Jurkat, Clone E6-1 (cell line): ENCODE measurements at places on chromosomes 4 and X.

- DNase-seq: no peak
Measured at GRCh38 chr4:122259849-122260248, 107.7 kb downstream of the BLTP1 start.

- no peak for DNase-seq
Measured at GRCh38 chr4:99961711-99962110, 11.6 kb upstream of the H2AZ1 start.

- DNase-seq: peak; percentile 59
Measured at GRCh38 chr4:55866973-55867574, 13.6 kb downstream of the EXOC1 start.

- DNase-seq: peak; percentile 29
Measured at GRCh38 chrX:18377796-18378195, 23.3 kb upstream of the SCML2 start.

- no peak for DNase-seq
Measured at GRCh38 chrX:100710816-100711215, 21.1 kb downstream of the SYTL4 start.

DNA sequence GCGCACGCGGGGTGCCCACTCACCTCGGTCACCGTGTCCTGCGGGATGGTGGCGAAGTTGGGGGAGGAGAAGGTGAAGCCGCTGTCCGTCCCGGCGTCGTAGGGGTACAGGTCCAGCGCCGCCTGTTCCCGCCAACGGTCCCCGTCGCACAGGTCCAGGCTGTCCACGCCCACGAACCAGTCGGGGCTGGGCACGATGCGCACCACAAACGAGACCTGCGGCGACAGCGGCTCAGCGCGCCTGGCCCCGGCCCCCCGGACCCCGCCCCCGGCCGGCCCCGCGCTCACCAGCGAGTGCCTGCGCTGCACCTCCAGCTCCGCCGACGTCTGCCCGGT is 1.4 kb downstream of the SPON2 start:
- DNase-seq: no peak

GRCh38 chr4:42302348-42302747 is 94.9 kb upstream of the SHISA3 start:
- no peak for DNase-seq

DNA sequence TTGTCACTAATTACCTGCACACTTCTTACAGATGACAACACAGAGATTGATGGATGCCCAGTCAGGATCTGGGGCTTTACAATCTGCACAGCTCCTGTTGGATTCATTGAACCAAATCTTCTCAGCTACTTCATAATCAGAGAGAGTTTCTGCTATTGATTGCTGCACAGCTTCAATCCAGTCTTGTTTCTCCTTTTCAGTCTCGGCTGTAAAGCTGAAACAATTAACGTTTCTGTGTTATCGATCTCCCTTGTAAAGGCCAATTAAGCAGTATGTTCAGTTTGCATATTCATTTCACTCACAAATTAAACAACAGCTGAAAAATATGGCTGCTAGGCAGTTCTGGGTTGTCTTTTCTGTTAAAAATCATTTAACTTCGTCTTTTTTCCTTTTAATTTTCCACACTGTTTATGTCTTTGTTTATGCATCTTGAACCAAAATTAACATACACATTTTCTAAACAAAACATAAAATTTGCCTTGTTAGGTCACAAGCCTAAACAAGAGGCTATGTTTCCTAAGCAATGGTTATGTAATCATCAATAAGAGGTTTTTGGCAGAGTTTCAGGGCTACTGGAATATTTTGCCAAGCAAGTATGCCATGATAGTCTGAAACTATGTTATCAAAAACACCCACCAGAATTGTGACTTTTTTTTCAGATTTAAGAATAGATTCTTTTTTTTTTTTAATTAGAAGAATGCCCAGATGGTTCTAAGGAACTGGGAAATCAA is 79.2 kb downstream of the ARAP2 start:
- DNase-seq: no peak

GRCh38 chr4:18056030-18056429 is 34.5 kb upstream of the LCORL start:
- peak; percentile 46 for DNase-seq

DNA sequence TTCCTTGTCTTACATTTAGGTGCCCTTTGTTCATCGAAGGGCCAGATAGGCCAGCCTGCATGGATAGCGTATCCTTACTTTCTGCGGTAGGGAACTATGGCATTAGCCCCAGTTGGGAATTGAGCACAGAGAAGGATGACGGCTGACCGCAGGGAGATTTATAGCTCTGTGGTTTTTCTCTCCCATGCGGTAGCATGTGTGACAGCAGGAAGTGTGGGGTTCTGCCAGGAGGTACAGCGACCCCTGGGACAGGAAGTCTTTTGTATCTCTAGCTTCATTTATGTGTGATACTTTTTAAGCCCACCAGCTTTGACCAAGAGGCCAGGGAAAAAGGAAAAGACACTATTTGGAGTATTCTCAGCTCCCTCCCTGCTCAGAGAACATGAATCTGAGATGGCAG is 33.1 kb downstream of the GAB3 start:
- DNase-seq: peak; percentile 82

GRCh38 chrX:31252133-31252532 is 180.3 kb upstream of the FTHL17 start:
- DNase-seq: no peak

DNA sequence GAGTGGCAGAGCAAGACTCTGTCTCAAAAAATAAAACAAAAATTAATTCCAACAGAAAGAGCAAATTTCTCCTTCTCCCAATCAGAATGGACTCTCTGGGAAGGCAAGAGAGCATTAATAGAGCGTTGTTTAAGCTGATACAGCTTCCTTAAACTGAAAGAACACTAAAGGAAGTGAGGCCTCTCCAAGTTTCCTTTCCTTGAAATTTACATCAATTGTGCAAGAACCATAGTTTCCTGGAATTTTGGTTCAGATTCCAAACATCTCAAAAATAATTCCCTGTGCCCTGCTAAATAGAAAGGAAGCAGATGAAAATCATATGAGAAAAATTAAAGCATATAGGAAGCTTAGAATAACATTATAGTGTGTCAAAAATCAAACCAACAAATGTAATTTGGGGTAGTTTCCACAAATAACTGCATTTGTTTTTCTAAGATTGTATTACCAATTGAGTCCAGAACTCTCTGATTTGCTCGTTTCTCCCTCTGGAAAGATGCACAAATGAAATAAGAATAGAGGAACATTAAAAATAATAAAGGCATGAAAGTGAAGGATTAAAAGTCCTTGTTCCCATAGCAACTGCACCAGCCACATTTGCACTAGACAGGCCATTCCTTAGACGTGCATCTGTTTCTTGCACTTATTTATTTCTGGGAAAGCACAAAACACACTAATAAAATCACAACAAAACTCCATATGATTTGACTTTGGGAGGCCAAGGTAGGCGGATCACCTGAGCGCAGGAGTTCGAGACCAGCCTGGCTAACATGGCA is 3.7 kb upstream of the FAM241A start:
- no peak for DNase-seq

DNA sequence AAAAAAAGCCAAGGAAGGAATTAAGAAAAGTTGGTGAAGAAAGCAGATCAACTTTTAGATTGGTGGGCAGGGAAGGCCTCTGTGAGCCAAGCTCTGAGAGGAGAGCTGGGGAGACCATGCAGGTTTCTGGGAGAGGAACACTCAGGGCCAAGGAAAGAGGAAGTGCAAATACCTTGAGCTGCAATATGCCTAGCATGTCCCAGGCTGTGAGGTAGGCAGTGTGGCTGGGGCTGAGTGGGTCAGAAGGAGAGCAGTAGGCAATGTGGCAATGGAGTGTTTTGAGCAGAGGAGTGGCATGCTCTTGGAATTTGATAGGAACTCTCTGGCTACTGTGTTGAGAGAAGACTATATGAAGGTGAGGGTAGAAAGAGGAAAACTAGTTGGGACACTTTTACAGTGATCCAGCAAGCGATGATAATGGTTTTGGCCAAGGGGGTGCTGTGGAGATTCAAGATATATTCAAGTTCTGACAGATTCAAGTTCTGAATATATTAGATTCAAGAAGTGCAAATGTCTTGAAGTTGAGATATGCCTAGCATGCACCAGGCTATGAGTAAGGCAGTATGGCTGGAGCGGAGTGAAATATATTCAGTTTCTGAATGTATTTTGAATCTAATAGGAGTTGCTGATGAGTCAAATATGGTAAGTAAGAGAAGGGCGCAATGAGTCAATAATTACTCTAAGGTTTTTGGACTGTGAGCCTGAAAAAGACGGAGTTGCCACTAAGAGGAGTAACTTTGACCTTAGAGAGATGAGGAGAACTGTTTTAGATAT is 172.5 kb downstream of the CAMK2D start:
- DNase-seq: no peak

DNA sequence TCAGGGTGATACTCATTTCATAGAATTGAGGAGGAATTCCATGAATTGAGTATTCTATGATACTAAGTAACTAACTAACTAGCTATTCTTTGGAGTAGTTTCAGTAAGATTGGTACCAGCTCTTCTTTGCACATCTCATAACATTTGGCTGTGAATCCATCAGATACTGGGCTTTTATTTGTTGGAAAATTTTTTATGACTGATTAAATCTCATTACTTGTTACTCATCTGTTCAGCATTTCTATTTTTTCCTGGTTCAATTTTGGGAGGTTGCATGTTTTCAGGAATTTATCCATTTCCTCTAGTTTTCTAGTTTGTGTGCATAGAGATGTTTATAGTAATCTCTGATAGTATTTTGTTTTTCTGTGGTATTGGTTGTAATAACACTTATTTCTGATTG is 70.8 kb upstream of the FREM3 start:
- DNase-seq: no peak

GRCh38 chr4:135492439-135492838 is 1290.8 kb upstream of the PABPC4L start:
- no peak for DNase-seq

GRCh38 chrX:45842207-45842925 is 641.7 kb upstream of the DIPK2B start:
- DNase-seq: no peak

DNA sequence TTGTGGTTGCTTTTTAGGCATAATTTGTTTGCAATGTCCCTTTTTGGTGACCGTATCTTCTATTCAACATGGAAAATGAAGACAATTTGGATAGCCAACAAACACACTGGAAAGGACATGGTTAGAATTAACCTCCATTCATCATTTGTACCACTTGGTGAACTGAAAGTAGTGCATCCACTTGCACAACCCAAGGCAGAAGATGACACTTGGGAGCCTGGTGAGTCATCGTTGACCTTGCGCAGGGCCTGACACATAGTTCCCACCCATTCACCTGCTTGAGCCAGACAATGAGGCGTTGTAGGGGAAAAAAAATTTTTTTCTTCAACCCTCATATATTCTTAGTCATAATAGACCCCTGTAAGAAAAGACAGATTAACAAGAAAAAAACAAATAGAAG is 32.4 kb downstream of the EGF start:
- no peak for DNase-seq

DNA sequence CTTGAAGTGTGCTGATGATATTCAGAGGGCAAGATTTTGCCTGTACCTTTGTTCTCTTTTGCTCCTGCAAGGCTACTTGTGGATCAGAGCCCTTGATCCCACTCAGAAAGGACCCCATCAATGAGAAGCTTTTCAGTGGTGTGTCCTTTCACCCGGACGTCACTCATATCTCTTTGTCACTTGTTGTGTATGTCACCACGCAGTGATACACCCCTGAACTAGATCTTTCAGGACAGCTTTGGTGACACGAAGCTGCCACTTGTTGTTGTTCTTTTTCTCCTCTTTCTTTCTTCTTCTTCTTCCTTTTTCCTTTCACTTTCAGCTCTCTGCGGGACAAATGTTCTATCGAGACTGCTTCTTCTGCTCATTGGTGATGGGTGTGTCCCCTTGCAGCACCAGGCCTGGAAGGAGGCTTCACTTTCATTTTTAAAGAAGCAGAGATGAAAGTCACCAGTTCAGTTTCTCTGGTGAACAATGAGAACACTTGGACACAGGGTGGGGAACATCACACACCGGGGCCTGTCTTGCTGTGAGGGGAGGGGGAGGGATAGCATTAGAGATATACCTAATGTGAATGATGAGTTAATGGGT is 83.6 kb downstream of the NBDY start:
- DNase-seq: peak; percentile 41

GRCh38 chr4:152971053-152971452 is 34.9 kb downstream of the FHDC1 start:
- DNase-seq: no peak

- DNase-seq: no peak
Measured at GRCh38 chr4:156422576-156422975, 468.9 kb upstream of the CTSO start.

DNA sequence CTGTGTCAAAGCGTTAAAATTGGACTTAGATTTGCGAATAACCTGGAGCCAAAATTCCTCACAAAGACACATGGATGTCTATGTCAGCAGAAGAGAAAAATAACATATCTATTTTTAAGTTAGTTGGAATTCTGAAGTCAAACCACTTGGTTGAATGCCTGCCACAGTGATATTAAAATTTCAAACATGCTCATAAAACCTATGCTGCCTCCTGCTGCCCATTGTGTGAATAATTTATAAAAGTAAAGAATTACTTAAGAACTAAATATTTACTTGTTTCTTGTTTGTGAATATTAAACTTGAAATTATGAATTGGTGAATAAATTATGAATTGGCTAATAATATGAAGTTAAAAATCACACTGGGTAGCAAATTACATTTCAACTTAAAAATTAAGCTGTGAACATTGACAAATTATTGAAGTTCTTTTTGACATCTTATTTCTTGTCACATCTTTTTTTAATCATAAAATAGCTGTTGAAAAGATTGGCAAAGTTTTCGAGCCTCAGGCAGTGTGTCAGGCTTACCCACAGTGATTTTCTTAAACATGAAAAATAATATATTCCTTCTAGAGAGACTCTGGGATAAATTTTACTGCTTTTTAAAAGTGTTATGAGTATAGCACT is 35.4 kb downstream of the FABP2 start:
- DNase-seq: peak; percentile 41

- DNase-seq: no peak
Measured at GRCh38 chrX:129772796-129773431, 6.8 kb upstream of the SASH3 start.

DNA sequence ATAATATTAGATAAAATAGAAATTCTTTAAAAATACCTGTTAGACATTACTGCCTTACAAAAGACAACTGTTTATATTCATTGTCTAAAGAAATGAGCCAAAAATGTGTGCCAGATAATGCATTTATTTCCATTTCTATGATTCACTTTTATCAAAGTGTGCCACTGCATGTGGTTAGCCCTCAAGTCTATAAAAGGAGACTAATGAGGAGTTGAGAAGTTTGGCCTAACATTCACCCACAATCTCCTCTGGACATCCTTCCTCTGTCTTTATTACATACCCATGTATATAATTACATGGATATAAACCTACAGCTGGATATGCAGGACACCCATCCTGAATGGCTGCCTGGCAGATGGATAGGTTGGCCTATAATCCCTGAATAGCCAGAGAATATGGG is 42.6 kb upstream of the PDE5A start:
- DNase-seq: no peak
